AG04450 (cell line): ENCODE measurements at places on chromosomes 3 and 15.

DNA sequence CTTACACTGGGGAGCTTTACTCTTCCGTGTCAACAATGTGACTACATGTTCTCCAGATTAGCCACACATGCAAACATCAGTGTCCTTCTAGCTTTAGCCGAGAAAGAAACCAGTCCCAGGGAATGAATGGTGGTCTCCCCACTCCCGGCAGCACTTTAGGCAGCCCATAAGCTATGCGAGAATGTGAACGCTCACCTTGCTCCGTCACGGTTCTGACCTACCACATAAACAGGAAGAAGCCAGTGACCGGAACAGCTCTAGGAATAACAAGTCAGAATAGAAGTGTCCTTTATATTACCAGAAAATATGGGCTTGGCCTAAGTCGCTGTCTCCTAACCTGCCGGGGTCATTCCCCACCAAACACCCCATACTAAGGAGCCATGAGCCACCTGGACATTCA is 98.0 kb upstream of the ABHD17C start:
- DNase-seq = no peak

DNA sequence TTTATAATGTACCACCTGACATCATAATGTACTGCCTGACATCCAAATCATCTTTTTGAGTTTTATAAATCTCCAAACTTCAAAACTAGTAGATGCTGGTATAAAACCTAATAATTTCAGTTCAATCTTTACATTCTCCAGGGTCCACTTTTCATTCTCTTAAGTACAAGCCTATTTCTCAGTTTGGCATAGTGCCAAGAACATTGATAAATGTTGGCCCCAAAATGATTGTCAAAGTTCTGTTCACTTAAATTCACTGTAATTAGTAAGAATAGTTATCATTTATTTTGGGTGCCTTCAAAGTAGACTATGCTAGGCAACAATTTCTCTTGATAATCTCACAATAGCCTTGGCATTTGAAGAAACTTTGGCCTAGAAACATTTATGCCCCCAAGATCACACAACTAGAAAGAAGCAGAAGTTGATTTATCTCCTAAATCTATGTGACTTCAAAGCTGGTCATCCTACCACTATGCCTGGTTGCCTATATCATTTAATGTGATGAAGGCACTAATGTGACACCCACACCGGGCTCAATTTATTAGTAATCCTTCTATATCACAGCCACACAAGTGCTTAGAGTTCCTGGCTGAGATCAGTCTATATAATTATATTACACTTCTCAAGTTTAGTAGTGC is 101.7 kb downstream of the ZNF609 start:
- no peak for DNase-seq

DNA sequence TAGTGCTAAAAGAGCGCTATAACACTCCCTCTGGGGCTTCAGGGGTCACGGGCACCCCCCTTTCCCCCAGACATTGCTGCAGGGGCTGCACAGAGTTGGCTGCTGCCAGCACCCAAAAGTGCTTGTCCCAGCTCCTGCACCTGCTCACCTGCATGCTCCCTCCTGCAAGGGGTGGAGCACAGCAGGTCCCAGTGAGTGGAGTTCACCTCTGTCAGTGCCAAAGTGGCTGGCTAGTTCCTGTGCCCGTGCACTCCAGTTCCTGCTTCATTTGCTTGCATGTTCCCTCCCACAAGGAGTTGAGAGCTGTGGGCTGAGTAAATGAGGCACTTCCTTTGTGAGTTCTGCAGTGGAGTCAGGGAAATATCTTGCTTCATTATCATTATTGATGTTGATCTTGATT is 476.9 kb downstream of the SQOR start:
- DNase-seq = no peak

DNA sequence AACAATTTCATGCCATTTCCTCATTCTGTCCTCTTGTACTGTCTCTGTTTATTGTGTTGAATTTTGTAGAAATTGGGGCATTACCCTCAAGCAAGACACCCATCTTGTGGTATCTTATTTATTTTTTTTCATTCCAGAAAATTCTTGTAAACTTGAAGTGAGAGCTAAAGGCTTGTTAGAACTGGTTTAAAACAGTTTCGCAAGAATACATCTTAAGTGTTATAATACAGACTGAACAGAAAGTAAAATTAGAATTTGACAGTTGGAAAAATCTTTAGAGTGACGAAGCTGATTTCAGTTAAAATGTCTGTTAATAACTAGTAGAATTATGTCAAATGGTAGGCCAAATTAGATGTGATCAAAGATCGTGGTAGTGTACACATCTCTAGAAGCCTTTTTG is 26.9 kb downstream of the RNF13 start:
- no peak for DNase-seq

GRCh38 chr3:24254649-24255048 is 240.0 kb downstream of the THRB start:
- peak; percentile 54 for DNase-seq
